Heart left ventricle (tissue), 16 donors: ENCODE measurements at places on chromosomes 1 and 21.
A peak's percentile ranks its signal among the peaks of the same experiment; 100 is the strongest.

GRCh38 chr1:6027591-6027990 lies 18.1 kb upstream of the KCNAB2 start:
- peaks cover 16% of the 10 kb centered on the region for H3K4me1 ChIP-seq
- DNase-seq, result no peak
- H3K4me3 ChIP-seq, result peak overlapping the region; percentile 51

DNA sequence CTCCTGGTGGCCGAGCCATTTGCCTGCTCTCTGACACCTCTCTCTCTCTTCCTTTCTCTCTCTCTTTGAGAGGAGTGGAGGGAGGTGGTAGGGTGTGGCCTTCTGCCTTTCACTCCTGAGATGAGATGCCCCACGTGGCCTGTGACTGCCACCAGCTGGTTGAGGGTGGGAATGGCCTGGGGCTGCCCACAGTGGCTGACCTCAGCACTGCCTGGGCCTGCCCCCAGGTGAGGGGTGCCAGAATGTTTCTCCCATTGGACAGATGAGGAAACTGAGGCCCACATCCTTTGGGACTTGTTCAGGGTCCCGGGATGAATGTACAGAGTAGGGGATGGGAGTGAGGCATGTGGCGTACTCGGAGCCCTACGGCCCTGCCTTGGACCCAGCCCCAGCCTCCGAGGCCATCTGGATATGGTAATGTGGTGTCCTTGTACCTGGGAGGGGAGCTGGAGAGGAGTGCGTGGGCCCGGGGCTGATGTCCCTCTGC lies 12.7 kb upstream of the C1orf167 start:
- peak; percentile 61 for DNase-seq
- no peak overlapping the region for H3K27ac ChIP-seq
- H3K36me3 ChIP-seq, result peaks cover 58% of the 10 kb centered on the region

GRCh38 chr1:91650764-91651163 lies 150.1 kb downstream of the CDC7 start:
- no peaks in the 10 kb centered on the region for H3K27me3 ChIP-seq
- peak overlapping the region; percentile 78 for H3K27ac ChIP-seq
- H3K4me3 ChIP-seq, result no peak overlapping the region
- DNase-seq, result peak; percentile 61
- H3K4me1 ChIP-seq, result no peaks in the 10 kb centered on the region

- no peak overlapping the region for H3K4me3 ChIP-seq
- no peaks in the 10 kb centered on the region for H3K4me1 ChIP-seq
- no peak overlapping the region for H3K27ac ChIP-seq
- H3K36me3 ChIP-seq, result no peaks in the 10 kb centered on the region
- H3K27me3 ChIP-seq, result no peaks in the 10 kb centered on the region
Observed at GRCh38 chr1:45187725-45188124, 18.7 kb downstream of the ZSWIM5 start.

DNA sequence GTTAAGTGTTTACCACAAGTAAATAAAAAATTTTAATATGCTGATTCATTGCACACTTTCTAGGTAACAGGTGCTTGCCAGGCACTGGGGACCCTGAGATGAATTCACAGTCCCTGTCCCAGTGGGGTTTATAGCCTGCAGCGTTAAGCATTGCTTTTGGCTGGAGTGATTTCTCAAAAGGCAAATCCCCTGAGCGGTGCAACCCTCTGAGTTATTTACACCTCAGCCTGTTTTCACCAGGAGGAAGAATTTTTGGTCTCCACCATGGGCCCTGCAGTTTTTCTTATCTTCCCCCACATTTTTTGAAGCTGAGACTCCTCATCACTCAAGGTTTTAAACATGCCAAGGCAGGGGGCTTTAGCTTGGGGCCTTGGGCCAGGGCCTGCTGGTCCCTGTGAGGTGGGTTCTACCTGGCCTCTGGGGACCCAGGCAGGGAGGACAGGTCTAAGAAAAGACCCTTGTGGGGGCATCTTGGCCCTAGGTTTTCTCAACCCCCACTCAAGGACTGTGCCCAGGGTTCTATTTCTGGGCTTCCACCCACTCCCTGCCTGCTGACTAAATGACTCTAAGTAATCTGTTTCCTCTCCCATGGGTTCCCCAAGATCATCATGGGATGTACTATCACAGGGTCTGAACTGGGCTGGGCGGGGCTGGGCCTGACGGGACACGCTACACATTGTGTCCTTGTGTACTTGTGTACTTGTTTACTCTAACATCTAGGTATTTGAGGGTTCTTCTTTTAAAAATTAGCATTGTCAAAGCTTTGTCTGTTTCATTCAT lies 10.2 kb upstream of the CHIT1 start:
- DNase-seq, result no peak
- no peak overlapping the region for H3K27ac ChIP-seq
- H3K4me1 ChIP-seq, result no peaks in the 10 kb centered on the region
- H3K27me3 ChIP-seq, result peaks cover 12% of the 10 kb centered on the region
- H3K4me3 ChIP-seq, result no peak overlapping the region
- H3K36me3 ChIP-seq, result no peaks in the 10 kb centered on the region

- no peak overlapping the region for H3K27ac ChIP-seq
- no peak for DNase-seq
- peaks cover 29% of the 10 kb centered on the region for H3K36me3 ChIP-seq
Observed at GRCh38 chr1:88877382-88877825, 14.0 kb downstream of the GTF2B start.

GRCh38 chr1:56291374-56291919 lies 287.9 kb downstream of the PLPP3 start:
- H3K4me1 ChIP-seq, result peaks cover 24% of the 10 kb centered on the region
- no peaks in the 10 kb centered on the region for H3K36me3 ChIP-seq
- H3K27ac ChIP-seq, result peak overlapping the region; percentile 33
- peak; percentile 74 for DNase-seq
- no peak overlapping the region for H3K4me3 ChIP-seq

- H3K27me3 ChIP-seq, result no peaks in the 10 kb centered on the region
- no peak for DNase-seq
- no peaks in the 10 kb centered on the region for H3K4me1 ChIP-seq
- no peak overlapping the region for H3K27ac ChIP-seq
- H3K36me3 ChIP-seq, result no peaks in the 10 kb centered on the region
Observed at GRCh38 chr1:105636052-105636451, 1420.4 kb upstream of the PRMT6 start.

- H3K4me1 ChIP-seq, result no peaks in the 10 kb centered on the region
- H3K27ac ChIP-seq, result no peak overlapping the region
- H3K4me3 ChIP-seq, result no peak overlapping the region
- H3K36me3 ChIP-seq, result no peaks in the 10 kb centered on the region
- DNase-seq, result no peak
Observed at GRCh38 chr1:94676686-94677085, 135.1 kb upstream of the F3 start.

DNA sequence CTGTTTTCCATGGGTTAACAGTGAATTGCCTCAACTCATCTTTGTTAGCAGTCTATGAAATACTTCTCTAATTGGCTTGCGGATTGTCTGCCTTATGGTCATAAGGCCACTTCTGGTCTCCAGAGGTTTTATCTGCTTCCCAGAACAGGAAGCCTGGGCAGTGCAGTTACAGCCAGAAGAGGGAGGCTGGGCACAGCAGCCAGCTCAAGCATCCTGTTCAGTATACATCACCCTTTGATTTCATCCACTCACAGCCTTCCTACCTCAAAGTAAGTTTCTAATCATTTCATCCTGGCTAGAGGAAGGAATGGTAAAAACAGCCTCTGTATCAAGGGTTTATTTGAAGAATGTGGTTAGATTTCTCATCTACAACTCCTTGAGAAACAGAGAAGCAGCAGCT lies 311.5 kb upstream of the DEPDC1 start:
- no peak overlapping the region for H3K27ac ChIP-seq
- H3K4me1 ChIP-seq, result no peaks in the 10 kb centered on the region
- H3K36me3 ChIP-seq, result no peaks in the 10 kb centered on the region
- H3K4me3 ChIP-seq, result no peak overlapping the region

DNA sequence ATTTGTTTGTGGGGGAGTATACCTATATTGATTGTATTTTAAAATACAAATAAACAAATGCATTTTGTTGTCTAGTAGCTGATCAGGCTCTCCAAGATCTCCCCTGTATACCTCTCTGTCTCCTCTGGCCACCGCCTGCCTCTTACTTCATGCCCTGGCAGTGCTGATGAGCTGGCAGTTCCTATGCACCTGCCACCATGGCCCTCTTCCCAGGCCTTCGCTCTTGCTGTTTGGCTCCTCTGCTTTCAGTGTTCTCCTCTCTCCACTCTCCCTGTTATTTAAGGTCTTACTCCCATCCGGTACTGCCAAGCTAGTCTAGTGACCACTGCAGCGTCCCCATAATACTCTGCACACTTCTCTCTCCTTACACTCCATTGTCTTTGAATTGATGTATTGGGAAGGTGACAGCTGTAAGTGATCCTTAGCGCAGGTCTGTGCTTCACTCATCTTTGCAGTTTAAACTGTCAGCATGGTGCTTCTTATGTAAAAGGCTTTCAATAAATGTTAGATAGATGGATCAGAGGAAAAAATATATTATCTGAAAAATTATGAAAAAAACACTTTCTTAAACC lies 88.1 kb upstream of the ATP1A1 start:
- H3K4me1 ChIP-seq, result no peaks in the 10 kb centered on the region
- H3K36me3 ChIP-seq, result no peaks in the 10 kb centered on the region
- H3K27me3 ChIP-seq, result no peaks in the 10 kb centered on the region
- no peak overlapping the region for H3K4me3 ChIP-seq
- H3K27ac ChIP-seq, result no peak overlapping the region

DNA sequence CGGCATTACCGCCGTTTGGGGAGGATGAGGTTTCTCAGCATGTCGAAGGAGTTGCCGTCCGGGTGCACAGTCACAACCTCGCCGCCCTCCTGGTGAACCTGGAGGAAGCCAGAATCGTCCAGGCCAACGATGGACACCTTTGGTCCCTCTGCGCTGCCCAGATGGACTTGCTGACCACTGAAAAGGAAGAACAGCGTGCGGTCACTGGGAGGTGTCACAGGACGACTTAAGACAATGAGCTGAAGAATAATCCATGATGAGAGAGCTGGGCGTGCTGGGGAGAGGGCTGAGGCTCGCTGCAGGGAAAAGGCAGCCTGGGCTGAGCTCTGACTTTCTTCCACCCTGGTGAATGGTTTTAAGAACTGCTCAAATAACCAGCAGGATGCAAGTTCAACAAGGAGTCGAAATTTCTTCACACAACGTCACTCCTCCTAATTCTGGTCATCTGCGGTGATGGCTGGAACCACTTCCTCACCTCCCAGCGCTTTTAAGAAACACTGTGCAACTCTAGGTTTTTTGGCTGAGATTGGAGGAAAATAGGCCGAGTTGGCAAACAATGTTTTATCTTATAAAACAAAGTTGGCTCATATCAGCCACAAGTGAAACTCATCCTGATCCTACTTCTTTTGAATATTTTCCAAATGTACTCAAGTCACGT lies 55.5 kb downstream of the SIM2 start:
- no peaks in the 10 kb centered on the region for H3K4me1 ChIP-seq
- no peak overlapping the region for H3K4me3 ChIP-seq
- peak overlapping the region; percentile 59 for H3K27ac ChIP-seq
- H3K27me3 ChIP-seq, result no peaks in the 10 kb centered on the region

DNA sequence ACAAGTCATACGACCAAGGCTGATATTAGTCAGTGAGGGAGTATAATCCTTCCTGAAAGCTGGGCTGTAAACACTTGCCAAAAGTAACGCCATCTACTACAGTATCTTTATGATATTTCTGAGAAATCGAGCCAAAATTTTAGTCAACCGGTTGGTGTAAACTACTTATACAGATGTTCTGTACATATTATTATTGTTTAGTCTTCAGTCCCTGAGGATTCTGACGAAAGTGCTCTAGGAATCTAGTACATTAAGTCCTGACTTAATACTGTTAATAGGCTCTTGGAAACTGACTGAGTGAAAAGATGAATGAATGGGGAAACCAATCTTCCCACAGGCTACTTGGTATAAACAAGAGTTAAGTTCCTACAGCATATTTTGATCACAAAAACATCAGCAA lies 274.3 kb downstream of the USP25 start:
- H3K27ac ChIP-seq, result no peak overlapping the region
- no peaks in the 10 kb centered on the region for H3K4me1 ChIP-seq
- DNase-seq, result no peak
- H3K4me3 ChIP-seq, result no peak overlapping the region
- H3K36me3 ChIP-seq, result no peaks in the 10 kb centered on the region

GRCh38 chr21:36960676-36961284 lies 5.7 kb downstream of the HLCS start:
- H3K4me3 ChIP-seq, result no peak overlapping the region
- H3K4me1 ChIP-seq, result peaks cover 6% of the 10 kb centered on the region

GRCh38 chr1:57470036-57470435 lies 46.2 kb upstream of the DAB1 start:
- H3K4me1 ChIP-seq, result no peaks in the 10 kb centered on the region
- H3K36me3 ChIP-seq, result no peaks in the 10 kb centered on the region
- no peak overlapping the region for H3K27ac ChIP-seq
- no peak for DNase-seq
- no peaks in the 10 kb centered on the region for H3K27me3 ChIP-seq

GRCh38 chr1:218945050-218945449 lies 228.6 kb upstream of the LYPLAL1 start:
- H3K4me3 ChIP-seq, result no peak overlapping the region
- no peaks in the 10 kb centered on the region for H3K36me3 ChIP-seq
- H3K4me1 ChIP-seq, result no peaks in the 10 kb centered on the region
- no peak overlapping the region for H3K27ac ChIP-seq
- no peak for DNase-seq

- peak overlapping the region; percentile 2 for H3K4me3 ChIP-seq
- H3K27me3 ChIP-seq, result no peaks in the 10 kb centered on the region
- H3K27ac ChIP-seq, result peak overlapping the region; percentile 53
- no peaks in the 10 kb centered on the region for H3K36me3 ChIP-seq
Observed at GRCh38 chr1:162696286-162696862, 64.1 kb downstream of the DDR2 start.

GRCh38 chr21:36419996-36420395 lies 34.8 kb downstream of the CHAF1B start:
- no peak overlapping the region for H3K27ac ChIP-seq
- no peaks in the 10 kb centered on the region for H3K27me3 ChIP-seq
- no peak overlapping the region for H3K4me3 ChIP-seq
- peak; percentile 81 for DNase-seq
